ENCODE measurements at places on chromosomes 16 and 17.

DNA sequence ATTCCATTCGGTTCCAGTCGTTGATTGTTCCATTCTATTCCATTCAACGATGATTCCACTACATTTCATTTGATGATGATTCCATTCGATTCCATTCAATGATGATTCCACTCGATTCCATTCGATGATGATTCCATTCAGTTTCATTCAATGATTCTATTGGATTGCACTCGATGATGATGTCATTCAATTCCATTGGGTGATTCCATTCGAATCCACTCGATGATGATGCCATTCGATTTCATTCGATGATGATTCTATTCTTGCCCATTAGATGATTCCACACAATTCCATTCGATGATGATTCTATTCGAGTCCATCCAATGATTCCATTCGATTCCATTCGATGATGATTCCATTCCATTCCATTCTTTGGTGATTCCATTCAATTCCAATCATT lies 1283.7 kb downstream of the TP53TG3F start:
- DNase-seq: no peak

- no peak for DNase-seq
Observed at GRCh38 chr16:89034971-89035668, 58.1 kb upstream of the CBFA2T3 start.

GRCh38 chr16:87562201-87562600 lies 40.1 kb upstream of the JPH3 start:
- DNase-seq: no peak

DNA sequence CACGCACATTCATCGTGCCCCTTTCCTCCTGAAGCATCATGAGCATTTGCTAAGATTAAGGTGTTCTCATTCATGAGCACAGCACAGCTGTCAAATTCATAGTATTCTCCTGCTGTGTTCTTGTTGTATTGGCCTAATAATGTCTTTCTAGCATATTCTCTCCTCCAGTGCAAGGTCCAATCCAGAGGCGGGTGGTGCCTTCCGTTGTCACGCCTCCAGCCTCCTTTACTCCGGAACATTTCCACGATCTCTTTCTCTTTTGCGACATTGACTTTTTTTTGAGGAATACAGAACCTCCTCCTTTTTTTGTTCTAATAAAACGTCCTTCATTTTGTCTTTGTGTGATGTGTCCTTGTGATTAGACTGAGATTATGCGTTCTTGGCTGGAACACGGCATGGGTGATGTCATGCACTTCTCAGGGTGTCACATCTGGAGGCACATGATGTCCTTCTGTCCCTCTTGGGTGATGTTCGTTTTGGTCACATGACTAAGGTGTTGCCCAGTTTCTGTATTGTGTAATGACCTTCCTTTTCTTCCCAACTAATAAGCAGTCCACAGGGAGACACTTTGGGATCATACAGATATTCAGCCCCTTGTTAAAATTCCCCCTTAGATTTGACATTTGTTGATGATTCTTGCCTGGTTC lies 66.3 kb downstream of the CLEC16A start:
- DNase-seq: no peak

DNA sequence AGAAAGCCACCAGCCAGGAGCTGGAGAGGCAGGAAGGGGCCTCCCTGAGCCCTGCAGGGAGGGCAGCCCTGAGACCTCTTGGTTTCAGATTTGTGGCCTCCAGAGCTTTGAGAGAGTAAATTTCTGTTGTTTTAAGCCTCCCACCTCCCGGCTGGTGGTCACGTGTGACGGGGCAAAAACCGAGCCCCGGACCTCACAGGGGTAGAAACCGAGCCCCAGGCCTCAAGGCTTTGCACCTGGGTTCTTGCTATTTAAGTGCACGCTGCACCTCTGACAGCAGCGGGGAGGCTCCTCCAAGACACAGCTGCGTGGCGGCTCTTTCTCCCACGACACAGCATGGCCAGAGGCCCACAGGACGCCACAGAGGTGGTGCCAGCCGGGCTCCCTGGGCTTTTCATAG lies 17.4 kb upstream of the ZC3H18 start:
- DNase-seq: no peak

- DNase-seq: no peak
Observed at GRCh38 chr17:43660816-43661493, 767 bp downstream of the MEOX1 start.

DNA sequence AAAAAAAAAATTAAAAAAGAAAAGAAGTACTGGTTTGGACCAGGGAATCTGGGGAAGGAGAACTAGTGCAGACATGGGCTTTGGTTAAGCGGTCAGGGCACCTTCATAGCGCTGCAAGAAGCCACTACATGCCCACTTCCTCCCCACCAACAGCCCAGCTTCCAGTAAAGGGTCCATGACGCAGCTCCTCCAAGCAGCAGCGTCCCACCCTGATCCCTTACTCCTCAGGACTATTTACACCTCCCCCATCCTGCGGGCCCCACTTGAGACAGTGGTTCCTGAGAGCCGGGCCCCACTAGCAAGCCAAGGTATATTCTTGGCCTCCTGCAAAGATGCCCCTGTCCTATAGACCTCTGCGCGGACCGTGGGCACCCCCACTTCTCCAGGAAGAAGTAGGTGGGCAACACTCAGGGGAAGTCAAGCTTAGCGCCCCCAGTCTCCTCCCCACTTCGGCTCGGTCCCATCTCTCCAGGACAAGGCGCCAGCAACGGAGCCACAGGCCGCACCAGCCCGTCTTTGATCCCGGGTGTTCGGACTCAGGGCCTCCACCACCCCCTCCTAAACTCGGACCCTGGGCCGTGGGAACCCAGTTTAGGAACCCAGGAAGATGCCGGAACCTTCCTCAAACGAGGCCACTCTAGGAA lies 913 bp upstream of the PRR14 start:
- no peak for DNase-seq

DNA sequence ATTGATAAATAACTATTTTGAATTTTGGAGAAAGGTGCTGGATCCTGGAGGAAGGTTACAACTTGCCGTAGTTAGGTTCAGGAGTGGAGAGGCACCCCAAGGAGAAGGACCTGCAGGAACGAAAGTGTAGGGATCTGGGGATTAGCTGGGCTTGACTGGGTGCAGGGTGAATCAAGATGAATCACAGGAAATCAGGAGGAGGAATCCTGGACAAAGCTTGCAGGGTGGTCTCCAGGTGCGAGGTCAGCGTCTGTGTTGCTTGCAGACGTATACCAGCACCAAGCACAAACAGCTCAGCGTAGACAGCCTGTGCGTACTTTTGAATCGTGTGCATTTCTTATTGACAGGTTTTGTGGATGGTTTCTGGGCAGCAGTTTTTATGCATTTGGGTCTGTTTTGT lies 144.3 kb downstream of the MSI2 start:
- DNase-seq: no peak

DNA sequence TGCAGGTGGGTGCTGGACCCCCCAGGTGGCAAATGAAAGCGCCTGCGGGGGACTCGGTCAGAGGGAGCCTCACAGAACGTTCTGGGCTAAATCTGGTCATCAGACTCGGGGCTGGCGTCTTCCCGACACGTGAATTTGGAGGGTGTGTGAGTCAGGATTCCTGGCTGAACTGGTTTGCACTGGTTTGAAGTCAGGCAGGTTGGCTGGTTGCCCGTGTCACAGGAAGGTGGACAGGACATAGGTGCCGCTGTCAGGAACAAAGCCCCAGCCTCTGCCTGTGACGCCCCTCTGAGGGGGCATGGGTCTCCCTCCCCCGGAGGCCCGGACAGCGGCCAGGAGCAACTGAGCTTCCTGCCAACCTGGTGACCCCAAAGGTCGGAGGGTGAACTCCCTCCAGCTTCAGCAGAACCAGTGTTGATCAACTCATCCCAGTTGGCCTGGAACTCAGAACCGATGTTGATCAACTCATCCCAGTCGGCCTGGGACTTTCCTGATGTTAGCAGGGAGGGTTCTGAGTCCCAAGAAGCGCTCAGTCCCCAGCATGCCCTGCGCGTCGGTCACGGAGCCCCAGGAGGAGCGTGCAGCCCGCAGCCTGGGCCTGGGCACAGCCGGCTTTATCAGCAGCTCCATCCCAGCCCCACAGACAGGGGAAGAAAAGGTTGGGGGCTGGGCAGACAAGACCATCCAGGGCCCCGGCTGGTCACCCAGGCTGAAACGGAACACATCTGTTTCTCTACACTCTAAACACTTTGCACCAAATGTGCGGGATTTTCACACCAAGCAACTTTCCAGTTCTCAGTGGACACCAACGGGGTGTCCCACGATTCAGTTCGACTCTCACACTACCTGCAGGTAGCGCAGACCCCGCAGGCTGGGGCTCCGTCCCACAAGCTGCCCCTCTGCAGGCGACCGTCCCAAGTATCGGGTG lies 14.4 kb upstream of the METRNL start:
- no peak for DNase-seq

GRCh38 chr16:87178977-87179376 lies 138.2 kb downstream of the C16orf95 start:
- no peak for DNase-seq

DNA sequence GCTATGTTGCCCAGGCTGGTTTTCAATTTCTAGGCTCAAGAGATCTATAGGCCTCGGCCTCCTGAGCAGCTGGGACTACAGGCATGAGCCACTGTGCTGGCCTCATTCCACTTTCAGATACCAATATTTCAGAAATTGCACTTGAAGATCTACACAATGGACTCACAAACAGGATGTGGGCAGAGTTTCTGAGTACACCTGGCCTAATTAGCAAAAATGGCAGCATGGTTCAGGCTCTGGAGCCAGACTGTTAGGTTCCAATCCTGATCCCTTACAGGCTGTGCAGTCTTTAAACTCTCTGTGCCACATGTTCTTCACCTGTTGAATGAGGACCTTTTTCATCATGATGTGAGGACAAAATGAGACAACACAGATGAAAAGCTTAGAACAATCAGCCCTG lies 32.2 kb downstream of the RNF157 start:
- DNase-seq: no peak

- no peak for DNase-seq
Observed at GRCh38 chr16:77328768-77329167, 106.1 kb downstream of the ADAMTS18 start.

- DNase-seq: no peak
Observed at GRCh38 chr16:11642765-11643116, 25.5 kb upstream of the SNN start.

Data from stimulated activated CD4-positive, alpha-beta T cell treated with anti-CD3 and anti-CD28 coated beads, Interleukin-12 subunit alpha, Interleukin-12 subunit beta, amount 100 ng/mL, for 24 hours (primary cell).